ENCODE measurements at places on chromosomes 3 and 15.

DNA sequence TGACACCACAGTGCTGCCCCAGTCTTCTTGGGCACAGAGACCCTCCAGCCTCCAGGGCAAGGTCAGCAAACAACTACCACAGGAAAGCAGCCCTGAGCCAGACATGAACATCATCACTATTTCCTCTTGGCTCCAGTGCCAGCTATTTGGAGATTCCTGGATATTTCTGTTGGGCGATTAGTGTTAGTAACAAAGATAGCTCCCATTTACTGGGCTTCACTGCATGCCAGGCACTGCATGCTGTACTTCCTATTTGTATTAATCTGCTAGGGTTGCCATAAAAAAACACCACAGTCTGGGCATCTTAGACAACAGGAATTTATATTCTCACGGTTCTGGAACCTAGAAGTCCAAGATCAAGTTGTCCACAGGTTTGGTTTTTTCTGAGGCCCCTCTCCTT is 255.1 kb upstream of the STT3B start:
- DNase-seq, result no peak

- no peak for DNase-seq
Measured at GRCh38 chr3:4985330-4986174, 6.3 kb downstream of the BHLHE40 start.

GRCh38 chr3:66211779-66212178 is 9.0 kb upstream of the SLC25A26 start:
- DNase-seq, result no peak

GRCh38 chr3:55357796-55358195 is 129.3 kb downstream of the WNT5A start:
- DNase-seq, result no peak

GRCh38 chr15:80974914-80975313 is 14.7 kb downstream of the MESD start:
- no peak for DNase-seq

- DNase-seq, result no peak
Measured at GRCh38 chr15:52288051-52288942, 7.3 kb downstream of the MYO5C start.

- no peak for DNase-seq
Measured at GRCh38 chr3:193883551-193883950, 252.4 kb upstream of the HES1 start.

DNA sequence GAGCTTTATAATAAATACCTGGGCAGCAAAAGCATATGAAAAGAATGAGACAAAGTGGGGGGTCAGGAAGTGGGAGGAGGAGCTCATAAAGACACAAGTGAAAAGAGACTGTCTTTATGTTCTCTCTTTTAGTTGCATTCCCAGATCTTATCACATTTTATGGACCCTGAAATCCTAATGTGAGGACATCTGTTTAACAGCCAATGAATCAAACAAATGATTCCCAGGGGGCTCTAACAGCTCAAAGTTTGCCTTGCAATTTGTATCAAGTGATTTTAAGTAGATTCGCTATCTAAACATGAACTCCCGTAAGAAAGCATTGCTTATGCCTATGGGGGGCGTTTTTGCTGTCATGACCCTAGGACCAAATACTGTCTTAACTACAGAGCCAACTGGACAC is 332.3 kb upstream of the CNTN4 start:
- DNase-seq, result no peak

DNA sequence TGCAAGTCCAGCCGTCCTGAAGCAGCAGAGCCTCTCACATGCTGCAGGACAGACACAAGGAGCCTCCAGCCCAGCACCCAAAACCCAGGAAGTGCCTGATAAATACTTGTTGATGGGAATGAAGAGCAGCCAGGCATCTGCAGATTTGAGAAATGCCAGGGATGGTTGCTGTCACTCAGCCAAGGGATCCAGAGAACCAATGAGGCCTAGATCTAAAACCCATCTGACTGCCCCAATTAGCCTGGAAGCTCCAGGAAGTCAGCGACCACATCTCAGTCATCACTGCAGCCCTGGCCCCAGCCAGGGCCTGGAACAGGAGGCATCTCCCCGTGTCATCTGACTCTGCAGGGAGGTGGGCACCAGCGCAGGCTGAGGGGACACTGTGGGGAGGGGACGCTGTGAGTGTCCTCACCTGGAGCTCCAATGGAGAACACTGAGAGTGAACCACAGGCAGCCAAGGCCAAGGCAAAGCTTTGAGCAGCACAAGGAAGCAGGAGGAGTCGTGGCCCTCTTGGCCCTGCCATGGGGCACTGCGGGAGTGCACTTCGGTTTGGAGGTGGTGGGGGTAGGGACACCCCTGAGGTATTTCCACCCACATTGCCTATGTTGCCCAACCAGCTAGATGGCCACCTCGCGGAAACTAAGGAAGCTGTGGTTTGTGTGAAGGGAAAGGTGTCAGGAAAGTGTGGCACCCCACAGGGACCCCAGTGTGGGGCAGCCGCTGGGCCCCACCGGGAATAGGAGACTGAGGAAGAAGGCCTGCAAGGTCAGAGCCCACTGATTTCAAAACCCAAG is 229.5 kb downstream of the VPS13C start:
- no peak for DNase-seq

DNA sequence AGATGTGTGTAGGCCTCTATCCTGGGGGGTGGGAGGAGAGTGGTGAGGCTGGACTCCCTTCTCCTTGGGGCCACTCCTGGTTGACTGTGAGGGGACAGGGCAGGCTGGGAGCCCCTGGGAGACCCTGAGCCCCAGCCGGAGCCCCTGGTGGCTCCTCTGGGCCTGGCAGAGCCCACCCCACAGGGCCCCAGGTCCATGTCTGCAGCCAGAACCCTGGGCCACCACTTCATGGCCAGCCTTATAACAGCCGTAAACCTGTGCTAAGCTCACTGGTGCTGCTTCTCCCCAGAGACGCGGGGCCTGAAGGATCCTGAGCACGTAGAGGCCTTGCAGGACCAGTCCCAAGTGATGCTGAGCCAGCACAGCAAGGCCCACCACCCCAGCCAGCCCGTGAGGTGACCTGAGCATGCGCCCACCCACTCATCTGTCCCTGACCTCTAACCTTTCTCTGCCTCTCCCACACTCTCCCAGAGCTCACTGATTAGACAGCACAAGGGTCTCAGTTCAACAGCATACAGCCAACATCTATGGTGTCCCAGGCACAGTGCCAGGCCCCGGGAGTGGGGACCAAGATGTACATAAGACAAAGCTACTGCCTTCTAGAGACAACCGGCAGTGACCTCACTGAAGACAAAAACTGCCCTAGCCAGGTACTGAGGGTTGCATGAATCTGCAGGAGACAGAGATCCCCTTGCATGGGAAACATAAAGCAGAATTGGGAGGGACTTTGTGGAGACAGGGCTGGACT is 3.5 kb downstream of the NR2E3 start:
- no peak for DNase-seq

Data from CD4-positive, alpha-beta T cell treated with Interleukin-6 at 100 ng/mL for 8 hours (primary cell).